ENCODE measurements at places on chromosomes 7 and 10.

DNA sequence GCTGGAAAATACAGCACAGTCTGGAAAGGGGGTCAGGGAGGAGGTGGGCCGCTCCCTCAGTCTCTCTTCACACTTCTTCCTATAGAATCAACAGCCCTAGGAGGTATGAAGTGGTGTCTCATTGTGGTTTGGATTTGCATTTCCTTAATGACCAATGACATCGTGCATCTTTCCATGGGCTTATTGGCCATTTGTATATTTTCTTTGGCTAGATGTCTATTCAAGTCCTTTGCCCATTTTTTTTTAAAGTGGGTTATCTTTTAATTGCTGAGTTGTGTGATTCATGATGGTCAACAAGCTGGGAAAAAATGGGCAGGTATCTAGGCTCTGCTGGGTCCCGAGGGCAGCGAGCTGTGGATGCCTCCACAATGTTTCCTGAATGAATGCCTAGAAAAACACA is 29.1 kb downstream of the TMEM130 start:
- no peak for DNase-seq
- no peaks in the 10 kb centered on the region for H3K4me1 ChIP-seq
- no peaks in the 10 kb centered on the region for H3K27me3 ChIP-seq
- H3K27ac ChIP-seq: no peak overlapping the region
- H3K4me3 ChIP-seq: no peak overlapping the region
- H3K36me3 ChIP-seq: no peaks in the 10 kb centered on the region

DNA sequence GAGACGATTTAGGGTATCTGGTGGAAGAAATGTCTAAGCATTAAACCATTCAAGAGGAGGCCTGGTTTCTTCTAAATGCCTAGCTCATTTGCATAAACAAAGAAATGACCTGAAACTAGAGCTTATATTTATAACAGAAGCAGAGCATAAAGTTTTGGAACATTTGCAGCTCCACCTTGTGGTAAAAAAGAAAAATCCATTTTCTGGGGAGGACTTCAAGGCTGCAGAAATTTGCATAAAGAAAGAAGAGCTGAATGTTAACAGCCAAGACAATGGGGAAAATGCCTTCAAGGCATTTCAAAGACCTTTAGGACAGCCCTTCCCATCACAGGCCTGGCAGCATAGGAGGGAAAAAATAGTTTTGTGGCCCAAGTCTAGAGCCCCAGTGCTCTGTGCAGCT is 362.0 kb downstream of the ZNF248 start:
- no peak overlapping the region for H3K4me3 ChIP-seq
- no peak overlapping the region for H3K27ac ChIP-seq
- no peaks in the 10 kb centered on the region for H3K36me3 ChIP-seq
- DNase-seq: no peak

GRCh38 chr7:96319439-96319838 is 2.5 kb downstream of the SLC25A13 start:
- no peak for DNase-seq
- no peaks in the 10 kb centered on the region for H3K27me3 ChIP-seq

DNA sequence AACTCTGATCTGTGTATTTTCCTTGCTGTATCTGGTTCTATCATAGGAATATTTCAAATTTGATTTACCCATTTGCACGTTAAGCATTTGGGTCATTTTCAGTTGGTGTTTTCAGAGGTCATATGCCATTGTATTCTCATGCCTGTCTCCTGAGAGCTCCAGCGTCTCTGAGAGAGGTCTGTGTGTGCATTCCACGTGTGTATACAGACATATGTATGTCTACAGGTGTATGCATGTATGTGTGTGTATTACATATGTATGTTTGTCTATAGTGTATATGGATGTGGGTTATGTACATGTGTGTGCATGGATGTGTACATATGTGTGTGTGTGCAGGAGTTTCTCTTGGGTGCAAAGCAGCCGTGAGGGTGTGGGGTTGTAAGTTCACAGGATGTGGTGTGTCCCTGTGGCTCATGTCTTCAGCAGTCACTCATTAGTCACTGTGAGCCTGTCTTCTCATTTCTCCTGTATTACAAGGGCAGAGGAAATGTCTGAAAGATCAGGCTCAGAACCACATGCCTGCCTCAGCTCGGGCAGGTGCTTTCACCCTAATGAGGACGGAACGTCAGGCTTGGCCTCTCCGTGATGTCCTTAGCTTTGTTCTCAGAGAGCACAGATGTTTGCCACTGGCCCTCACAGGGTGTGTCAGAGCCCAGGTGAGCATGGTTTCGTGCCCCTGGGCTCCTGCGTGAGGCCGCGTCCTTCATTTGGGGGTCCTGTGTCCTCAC is 101.6 kb downstream of the NKX6-2 start:
- H3K4me3 ChIP-seq: no peak overlapping the region
- H3K36me3 ChIP-seq: no peaks in the 10 kb centered on the region
- no peaks in the 10 kb centered on the region for H3K27me3 ChIP-seq
- peak; percentile 40 for DNase-seq
- no peaks in the 10 kb centered on the region for H3K4me1 ChIP-seq
- no peak overlapping the region for H3K27ac ChIP-seq

- H3K27ac ChIP-seq: no peak overlapping the region
- H3K27me3 ChIP-seq: no peaks in the 10 kb centered on the region
- H3K4me1 ChIP-seq: no peaks in the 10 kb centered on the region
- no peak for DNase-seq
- no peaks in the 10 kb centered on the region for H3K36me3 ChIP-seq
Observed at GRCh38 chr10:47198221-47198620, 101.8 kb upstream of the GDF10 start.

DNA sequence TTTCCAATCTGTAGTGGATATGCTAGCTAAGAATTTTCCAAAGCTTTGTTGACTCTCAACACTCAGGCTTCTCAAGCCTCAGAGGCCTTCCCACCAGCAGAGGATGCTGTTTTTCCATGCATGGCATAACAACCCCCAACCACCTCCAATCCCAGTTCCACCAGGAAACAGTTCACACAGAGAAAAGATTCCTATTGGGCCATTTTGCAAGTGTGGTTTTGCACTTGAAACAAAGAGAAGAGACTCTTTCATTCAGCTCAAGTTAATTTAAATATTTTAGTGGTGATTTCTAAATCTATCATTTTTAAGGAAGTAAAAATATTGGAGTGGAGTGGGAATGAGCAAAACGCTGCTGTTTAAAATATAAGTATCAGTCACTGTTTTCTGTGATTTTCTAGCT is 105.6 kb upstream of the COL1A2 start:
- no peak overlapping the region for H3K27ac ChIP-seq
- H3K4me3 ChIP-seq: no peak overlapping the region
- no peaks in the 10 kb centered on the region for H3K27me3 ChIP-seq
- no peaks in the 10 kb centered on the region for H3K36me3 ChIP-seq
- peak; percentile 72 for DNase-seq
- H3K4me1 ChIP-seq: no peaks in the 10 kb centered on the region

DNA sequence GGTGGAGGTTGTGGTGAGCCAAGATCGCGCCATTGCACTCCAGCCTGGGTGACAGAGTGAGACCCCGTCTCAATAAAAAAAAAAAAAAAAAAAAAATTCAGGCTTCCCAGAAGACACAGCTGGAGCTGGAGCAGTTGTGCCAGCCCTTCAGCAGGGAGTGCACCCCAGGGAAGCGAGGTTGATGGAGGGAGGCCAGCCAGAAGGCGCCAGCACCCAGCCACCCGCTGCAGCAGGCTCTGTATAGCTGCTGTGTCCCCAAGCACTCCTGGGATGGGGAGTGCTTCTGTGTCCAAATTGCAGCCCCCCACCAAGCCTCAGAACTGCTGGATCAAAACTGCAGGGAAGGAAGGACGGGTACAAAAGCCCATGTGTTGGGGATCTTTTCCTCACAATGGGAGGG is 47.8 kb downstream of the COBL start:
- H3K27ac ChIP-seq: no peak overlapping the region
- no peaks in the 10 kb centered on the region for H3K36me3 ChIP-seq
- H3K4me3 ChIP-seq: no peak overlapping the region
- H3K27me3 ChIP-seq: no peaks in the 10 kb centered on the region
- H3K4me1 ChIP-seq: no peaks in the 10 kb centered on the region

GRCh38 chr10:61987537-61987936 is 86.0 kb downstream of the ARID5B start:
- no peak for DNase-seq
- no peak overlapping the region for H3K4me3 ChIP-seq
- peak overlapping the region; percentile 61 for H3K27ac ChIP-seq
- peaks cover 3% of the 10 kb centered on the region for H3K36me3 ChIP-seq
- no peaks in the 10 kb centered on the region for H3K4me1 ChIP-seq

All from aorta (tissue), 5 donors.